Purkinje cell (primary cell): ENCODE measurements at places on chromosomes 4 and X. TPM values are rescaled to one million over a fixed set of nuclear protein-coding genes. Genes with fewer than 3 reads are reported as not detected.

Gene VCX2
- polyA plus RNA-seq: not detected in 2 replicates

Gene KDR
- polyA plus RNA-seq: not detected in 2 replicates

Gene NXF2
- not detected in 2 replicates for polyA plus RNA-seq

Gene SHROOM2
- polyA plus RNA-seq: 19.2 and 30.5 TPM in 2 replicates

Gene MAOA
- polyA plus RNA-seq: 0.92 and 5.1 TPM in 2 replicates

Gene HDAC6
- polyA plus RNA-seq: 18.2 and 20.9 TPM in 2 replicates

Gene MAOB
- 30.0 and 42.1 TPM in 2 replicates for polyA plus RNA-seq

Gene ABLIM2
- 34.8 and 35.5 TPM in 2 replicates for polyA plus RNA-seq

Gene PCDH11X
- 1.1 and 2.3 TPM in 2 replicates for polyA plus RNA-seq

Gene PIM2
- polyA plus RNA-seq: 15.2 and 23.7 TPM in 2 replicates

Gene ANKRD50
- 0.80 and 2.1 TPM in 2 replicates for polyA plus RNA-seq

Gene ARX
- polyA plus RNA-seq: 0.66 and 2.2 TPM in 2 replicates

Gene MAGEA8
- not detected in 2 replicates for polyA plus RNA-seq

Gene NXF2B
- not detected in 2 replicates for polyA plus RNA-seq

Gene FAAH2
- 5.6 and 13.7 TPM in 2 replicates for polyA plus RNA-seq

Gene FRMD7
- polyA plus RNA-seq: not detected in 2 replicates

Gene IL1RAPL2
- polyA plus RNA-seq: 14.8 and 16.1 TPM in 2 replicates

Gene XK
- 8.1 and 9.0 TPM in 2 replicates for polyA plus RNA-seq
